Stimulated activated naive B cell treated with anti-CD40 and anti-IgM and Interleukin-4, amounts not matched to agents 10 μg/mL and 1 μg/mL and 100 μg/mL, for 72 hours (primary cell): ENCODE measurements at places on chromosomes 2 and 18.

- DNase-seq = peak; percentile 88
These were observed 114.1 kb downstream of the BCL11A start for GRCh38 chr2:60439219-60439974.

DNA sequence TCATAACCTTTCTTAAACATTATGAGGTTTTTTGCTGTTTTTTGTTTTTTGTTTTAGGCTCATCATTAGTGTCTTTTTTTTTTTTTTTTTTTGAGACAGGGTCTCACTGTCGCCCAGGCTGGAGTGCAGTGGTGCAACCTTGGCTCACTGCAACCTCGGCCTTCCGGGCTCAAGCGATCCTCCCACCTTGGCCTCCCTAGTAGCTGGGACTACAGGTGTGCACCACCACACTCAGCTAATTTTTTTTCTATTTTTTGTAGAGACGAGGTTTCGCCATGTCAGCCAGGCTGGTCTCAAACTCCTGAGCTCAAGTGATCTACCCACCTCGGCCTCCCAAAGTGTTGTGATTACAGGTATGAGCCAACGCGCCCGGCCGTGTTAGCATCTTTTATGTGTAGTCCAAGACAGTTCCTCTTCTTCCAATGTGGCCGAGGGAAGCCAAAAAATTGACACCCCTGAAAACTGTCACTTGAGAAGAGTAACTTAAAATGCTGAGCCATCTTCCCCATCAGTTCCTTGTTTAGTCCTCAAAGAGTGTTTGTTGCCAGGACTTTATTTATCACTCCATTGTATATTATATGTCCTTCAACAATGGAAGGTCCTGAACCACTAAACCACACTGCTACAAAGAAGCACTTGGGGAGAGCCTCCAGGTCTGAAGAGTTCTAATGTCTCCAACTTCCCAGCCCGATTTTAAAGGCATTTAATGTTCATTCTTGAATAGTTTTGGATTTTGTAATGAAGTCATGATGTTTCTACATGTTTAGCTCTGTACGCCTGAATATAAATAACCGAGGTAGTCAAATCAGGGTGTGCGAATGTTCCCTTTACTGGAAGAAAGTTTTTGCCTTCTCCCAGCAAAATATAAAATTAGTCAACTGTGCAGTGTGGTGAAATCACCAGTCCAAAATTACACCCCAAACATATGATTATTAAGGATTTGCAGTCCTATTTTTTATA is 26.4 kb downstream of the ZNF516 start:
- no peak for DNase-seq

DNA sequence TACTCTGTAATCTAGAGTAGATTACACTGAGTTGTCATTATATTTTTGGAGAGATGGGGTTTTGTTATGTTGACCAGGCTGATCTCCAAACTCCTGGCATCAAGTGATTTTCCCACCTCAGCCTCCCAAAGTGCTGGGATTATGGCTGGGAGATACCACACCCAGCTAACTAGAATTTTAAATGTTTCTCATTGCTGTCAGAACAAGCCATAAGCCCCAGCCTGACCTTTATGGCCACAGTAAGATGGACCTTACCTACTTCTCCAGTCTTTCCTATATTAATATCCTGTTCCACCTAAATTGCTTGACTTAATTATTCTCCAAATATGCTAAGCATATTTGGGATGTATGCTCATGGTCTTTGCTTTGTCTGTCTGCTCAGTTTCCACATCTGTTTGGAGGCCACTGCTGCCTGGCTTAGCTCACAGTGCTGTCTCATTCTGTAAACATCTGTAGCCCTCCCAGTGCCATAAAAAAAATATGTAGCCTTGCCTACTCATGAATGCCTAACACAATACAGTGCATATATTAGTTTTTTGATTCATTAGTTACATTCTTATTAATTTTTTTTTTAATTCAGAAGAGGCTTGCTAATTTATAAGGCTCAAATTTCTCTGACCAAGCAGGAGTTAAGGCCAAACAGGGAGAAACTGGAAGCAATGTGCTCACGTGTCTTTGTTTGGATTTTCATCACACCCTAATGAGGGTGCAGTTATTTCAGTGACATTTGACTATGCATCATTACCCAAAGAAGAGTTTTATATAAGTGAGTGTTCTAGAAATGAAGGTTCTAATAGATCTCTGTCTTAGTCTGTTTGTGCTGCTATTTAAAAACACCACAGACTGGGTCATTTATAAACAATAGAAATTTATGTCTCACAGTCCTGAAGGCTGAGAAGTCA is 45.3 kb upstream of the PSME4 start:
- DNase-seq = no peak

DNA sequence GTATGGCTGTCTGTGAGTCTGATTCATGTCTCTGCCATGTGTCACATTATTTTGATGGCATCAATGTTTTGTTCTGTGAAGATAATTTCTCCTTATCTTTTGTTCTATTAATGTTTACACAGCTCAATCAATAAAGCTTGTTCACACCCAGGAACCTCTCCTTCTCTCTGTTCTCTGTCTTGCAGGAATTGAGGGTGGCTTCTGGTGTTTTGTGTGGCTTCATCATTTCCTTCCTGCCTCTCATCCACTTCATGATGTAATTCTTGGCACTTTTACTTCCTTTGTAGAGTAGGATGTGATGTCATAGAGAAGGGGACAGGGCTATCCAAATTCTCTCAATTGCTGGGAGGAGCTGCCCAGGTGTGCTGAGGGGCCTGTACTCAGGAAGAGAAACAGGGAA is 27.2 kb downstream of the ASXL3 start:
- no peak for DNase-seq

DNA sequence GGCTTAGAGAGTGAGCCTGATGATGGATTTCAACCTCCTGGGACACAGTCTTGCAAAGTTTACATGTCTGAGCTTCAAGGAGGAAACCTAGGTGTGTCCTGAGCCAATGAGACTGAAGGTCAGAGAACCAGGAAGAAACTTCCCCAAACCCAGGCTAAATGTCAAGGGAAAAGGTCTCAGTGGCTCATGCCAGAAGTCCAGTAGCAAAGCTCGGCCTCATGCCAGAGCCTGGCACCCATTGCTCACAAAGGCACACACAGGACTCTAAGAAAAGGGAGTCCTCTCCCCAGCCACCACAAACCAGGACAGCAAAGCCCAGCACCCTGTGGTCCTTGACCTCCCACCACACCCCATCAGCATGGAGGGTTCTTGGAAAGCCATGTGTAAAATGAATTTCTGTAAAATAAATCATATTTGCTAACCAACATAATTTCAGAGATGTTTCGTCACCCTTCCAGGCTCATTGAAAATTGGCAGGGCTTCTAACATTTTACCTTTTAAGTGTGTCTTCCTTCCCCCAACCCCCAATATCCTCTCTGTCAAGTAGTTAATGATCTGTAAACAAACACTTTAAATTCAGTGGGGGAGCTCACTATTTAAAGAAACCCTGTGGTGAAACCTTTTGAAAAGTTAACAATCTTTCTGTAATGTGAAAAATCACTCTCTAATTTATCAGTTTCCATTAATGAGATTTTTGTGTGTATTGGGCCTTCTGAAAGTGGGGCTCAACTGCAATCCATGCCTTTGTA is 77.1 kb downstream of the BCL11A start:
- no peak for DNase-seq

DNA sequence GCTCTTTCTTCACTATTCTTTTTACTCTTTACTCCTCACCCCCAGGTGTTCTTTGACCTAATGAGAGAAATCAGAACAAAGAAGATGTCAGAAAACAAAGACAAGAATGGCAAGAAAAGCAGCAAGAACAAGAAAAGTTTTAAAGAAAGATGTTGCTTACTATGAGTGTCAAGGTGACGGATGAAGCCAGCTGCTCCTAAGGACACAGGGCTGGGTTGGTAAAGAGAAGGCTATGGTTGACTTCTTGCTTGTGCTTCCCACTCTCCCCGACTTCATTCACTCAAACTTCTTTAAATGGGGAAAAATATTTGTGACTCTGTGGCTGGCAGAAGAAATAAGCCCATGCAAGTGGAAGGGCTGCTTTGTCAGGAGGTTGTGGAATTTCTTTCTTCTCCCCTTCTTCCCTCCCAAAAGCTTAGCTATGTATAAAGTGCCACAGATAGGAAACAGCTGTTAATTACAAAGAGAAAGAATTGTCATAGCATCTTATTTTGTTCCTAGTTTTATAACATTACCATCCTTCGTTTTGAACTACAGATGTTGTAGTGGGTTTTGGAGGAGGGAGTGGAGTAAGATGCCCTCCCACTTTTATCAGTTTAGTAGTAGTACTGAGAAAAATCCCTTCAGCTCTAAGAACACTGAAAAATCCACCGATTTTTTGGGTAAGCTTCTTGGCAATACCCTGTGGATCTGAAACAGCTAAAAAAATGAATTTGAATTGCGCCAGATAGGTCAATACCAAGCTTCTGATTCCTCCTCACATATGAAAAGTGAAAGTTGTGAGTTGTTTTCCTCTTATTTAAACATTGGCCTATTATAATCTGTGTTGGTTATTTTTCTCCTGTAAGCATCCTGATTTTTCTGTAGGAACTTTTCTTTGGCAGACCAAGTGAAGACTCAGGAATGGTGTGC is 40.7 kb downstream of the RALB start:
- no peak for DNase-seq

DNA sequence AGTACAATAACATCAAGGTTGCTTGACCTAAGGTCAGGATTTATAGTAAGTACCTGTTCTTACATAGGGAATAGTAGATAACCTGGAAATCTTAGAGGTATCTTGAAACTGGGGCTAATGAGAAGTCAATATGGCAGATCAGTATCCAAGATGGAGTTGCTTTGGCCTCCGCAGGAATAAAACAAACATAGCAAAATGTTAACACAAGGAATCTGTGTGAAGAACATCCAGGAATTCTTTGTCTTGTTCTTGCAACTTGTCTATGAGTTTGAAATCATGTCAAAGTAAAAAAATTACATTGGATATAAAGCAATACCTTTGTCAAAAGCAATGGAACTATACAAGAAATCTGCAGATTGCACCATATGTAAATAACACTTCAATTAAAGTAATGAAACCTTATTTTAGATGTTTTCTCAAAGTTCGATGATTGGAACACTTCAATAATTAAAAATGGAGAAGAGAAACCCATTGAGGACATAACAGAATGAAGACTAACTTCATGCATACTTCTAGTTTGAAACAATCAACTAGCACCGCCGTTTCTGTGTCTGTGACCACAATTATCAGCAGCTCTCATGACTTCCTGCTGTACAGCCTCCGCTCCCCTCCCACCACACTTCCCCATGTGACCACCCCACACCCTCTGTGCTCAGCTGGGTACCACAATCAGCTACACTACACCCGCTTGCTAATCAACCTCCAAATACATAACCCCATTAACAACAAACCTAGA is 27.6 kb downstream of the C2orf76 start:
- DNase-seq = peak; percentile 39

DNA sequence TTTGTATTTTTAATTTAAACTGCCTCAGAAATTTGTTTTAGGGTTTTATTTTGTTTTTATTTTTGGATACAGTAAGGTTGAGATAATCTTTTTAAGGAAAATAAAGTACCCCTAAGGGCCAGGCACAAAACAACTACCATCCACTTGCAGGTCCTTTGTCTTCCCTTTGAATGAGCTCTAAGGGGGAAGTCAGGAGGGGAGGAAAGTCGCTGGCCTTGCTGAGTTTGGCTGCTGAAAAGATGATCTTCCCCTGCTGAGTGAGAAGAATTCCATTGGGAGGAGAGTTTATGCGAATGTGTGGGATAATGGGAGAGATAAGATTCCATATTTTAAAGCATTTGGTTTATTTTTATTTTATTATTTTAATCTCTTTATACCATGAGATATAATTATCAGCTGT is 100.7 kb downstream of the ARHGAP15 start:
- no peak for DNase-seq

- DNase-seq = no peak
These were observed 29.4 kb downstream of the ITM2C start for GRCh38 chr2:230893841-230894781.

- no peak for DNase-seq
These were observed 41.8 kb downstream of the FAM210A start for GRCh38 chr18:13684546-13684945.

- no peak for DNase-seq
These were observed 4.3 kb downstream of the NLRC4 start for GRCh38 chr2:32260376-32260775.

GRCh38 chr2:153786016-153786415 is 85.7 kb upstream of the GALNT13 start:
- no peak for DNase-seq

GRCh38 chr2:74464406-74464805 is 776 bp downstream of the MOGS start:
- no peak for DNase-seq

- DNase-seq = no peak
These were observed 1026.2 kb upstream of the ZEB2 start for GRCh38 chr2:145546091-145546490.

GRCh38 chr2:103410221-103410620 is 648.4 kb downstream of the TMEM182 start:
- no peak for DNase-seq

DNA sequence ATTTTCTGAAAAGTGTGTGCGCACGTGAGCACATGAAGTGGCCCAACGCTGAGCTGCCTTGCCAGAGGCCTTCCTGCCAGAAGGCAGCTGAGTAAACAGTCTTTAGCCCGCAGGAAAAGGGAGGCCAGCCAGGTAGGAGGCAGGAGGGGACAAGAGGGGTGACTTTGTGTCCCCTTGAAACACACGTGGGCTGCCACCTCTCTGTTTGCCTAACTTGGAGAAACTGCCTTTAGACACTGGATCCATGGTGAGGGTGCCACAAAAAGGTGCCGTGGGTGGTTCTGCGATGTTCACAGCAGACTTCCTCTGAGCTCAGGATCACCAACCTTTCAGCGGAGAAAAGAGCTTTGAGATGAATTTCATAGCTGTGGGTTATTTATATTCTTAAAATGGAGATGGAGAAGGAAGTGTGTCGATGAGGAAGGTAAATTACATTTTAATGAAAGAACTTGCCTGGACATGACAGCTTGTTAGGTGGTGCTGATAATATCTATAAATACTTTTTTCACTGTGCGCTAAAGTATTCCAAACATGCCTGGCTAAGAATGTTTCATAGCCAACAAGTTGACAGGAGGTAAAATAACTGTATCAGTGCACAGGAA is 36.6 kb upstream of the ASB1 start:
- DNase-seq = no peak

DNA sequence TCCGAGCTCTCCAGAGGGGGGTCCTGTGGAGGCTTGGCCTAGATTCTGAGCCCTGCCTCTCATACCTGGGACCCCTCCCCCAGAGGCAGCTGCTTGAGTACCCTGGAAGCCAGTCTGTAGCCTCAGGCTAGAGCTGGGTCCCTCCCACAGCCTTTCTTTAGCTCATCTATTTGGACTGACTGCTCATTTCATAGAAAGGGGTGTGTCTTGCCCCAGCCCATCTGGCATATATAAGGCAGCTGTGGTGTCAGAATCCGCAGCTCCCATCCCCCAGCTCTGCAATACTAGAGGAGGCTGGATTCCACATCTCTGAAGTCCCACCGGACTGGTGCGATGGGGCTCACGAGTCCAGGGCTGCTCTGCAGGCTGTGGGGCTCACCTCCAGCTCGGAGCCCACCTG is 26.1 kb downstream of the MPHOSPH10 start:
- DNase-seq = no peak

- no peak for DNase-seq
These were observed 265.4 kb downstream of the TRIB2 start for GRCh38 chr2:12982149-12982584.

- DNase-seq = no peak
These were observed 28.4 kb downstream of the GREB1L start for GRCh38 chr18:21270453-21270852.

GRCh38 chr2:191155608-191156071 is 4.8 kb upstream of the STAT4 start:
- DNase-seq = no peak

- no peak for DNase-seq
These were observed 9.9 kb upstream of the YPEL5 start for GRCh38 chr2:30136764-30137444.
